ENCODE measurements at places on chromosomes 2 and 18.
A peak's percentile ranks its signal among the peaks of the same experiment; 100 is the strongest.

DNA sequence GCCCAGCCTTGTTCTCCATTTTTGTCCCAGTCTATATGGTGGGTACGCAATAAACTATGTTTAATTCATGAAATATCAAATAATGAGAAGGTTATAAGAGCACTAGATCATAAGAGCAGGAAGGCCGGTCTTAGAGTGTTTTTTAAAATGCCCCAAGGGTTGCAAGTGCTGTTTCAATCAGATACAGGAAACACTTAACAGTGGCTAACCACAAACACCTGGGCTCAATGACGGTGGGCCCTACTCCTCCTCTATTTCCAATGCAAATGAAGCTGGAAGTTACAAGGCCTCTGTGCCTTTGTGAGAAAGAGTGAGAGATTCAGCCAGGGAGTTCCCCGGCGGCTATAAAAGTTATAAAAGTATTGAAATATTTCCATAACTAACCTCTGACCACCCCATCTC, 18.9 kb upstream of the WDR33 start:
- DNase-seq, result no peak

GRCh38 chr2:23636426-23636825, 251.4 kb downstream of the KLHL29 start:
- peak; percentile 35 for DNase-seq

DNA sequence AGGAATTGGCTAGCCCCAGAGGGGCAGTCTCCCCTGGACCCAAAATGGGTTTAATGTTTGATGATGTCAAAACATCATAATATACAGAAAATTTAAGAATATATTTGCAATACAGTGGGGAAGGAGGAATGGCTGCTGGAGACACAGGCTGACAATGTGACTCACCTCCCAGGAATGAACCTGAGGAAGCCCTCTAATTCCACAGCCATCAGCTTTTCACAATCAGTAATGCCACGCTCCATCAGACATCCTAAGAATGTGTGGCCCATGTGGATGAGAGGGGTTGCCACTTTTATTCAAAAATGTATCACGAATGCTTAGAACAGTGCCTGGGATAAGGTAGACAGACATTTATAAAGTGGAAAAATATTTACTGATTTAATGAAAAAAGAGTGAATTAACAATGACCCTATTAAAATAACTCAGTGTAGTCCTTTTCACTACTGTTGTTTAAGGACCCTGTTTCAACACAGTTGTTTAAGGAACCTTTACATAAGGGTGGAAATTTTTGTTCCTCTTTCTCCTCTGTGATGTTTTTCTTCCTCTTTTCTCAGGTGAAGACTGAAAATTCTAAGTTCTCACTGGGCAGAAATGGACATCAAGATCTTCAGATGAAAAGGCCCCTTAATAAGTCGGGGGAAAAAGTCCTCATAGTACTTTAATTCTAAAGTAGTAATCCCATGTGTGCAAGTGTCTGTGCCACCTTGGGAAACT, 17.5 kb upstream of the TMEM163 start:
- DNase-seq, result no peak

- DNase-seq, result peak; percentile 61
These were observed 106.4 kb downstream of the BCL2L11 start for GRCh38 chr2:111226876-111227700.
